ENCODE measurements at places on chromosomes 2 and 18. TPM values are rescaled to one million over a fixed set of nuclear protein-coding genes. Genes with fewer than 3 reads are reported as not detected.

MITD1 gene
- 26.5 TPM for total RNA-seq

HRH4 gene
- not detected for total RNA-seq

- DNase-seq, result no peak
Measured at GRCh38 chr18:32446780-32447179, 23.9 kb downstream of the GAREM1 start.

GRCh38 chr2:176826356-176826755 lies 386.2 kb upstream of the HNRNPA3 start:
- no peak for DNase-seq

- DNase-seq, result no peak
Measured at GRCh38 chr18:6370410-6370809, 44.3 kb downstream of the L3MBTL4 start.

DNA sequence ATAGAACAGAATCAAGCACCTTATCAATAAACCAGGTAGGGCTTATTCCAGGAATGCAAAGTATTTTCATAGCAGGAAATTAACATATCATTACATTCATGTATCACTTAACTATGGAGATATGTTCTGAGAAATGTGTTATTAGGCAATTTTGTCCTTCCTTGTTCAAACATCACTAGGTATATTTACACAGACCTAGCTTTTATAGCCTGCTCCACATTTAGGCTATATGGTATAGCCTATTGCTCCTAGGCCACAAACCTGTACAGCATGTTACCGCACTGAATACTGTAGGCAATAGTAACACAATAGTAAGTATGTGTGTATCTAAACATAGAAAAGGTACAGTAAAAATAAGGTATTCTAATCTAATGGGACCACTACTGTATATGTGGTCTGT lies 82.8 kb upstream of the KCTD1 start:
- DNase-seq, result no peak

GRCh38 chr2:224146356-224147160 lies 107.5 kb upstream of the SERPINE2 start:
- no peak for DNase-seq

DNA sequence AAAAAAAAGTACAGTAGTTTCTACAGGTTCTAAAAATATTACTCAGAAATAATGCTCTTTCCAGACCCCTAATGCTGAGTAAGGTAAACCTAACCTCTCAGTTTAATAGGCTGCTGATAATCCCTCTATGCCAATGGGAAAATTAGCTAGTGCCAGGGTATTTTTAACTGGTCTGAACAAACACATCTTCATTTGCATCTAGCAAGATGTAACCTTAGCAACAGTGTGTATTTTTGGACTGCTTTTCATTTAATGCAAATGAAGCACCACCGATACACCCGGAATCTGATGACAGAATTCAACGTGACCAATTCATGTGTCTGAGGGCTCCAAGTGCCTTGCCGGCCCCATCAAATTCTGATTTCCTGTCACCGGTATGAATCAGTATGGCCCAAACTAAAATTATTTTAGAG lies 47.4 kb upstream of the CYRIA start:
- no peak for DNase-seq

DNA sequence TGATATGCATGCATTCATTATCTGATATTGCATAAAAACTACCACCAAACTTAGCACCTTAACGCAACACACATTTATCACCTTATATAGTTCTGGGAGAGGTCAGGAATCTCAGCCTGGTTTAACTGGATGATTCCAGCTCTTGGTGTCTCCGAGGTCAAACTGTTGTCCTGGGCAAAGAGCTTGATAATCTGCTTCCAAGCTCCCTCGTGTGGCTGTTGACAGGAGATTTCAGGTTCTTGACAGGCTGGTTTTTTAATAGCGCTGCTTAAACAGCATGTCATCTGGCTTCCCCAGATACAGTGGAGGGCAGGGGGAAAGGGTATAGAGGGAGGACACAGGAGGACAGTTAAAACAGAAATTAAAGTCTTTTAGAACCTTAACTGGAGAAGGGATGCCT lies 785.0 kb downstream of the CNTNAP5 start:
- DNase-seq, result no peak

GRCh38 chr18:58396966-58397365 lies 231.9 kb downstream of the ALPK2 start:
- DNase-seq, result peak; percentile 64

DNA sequence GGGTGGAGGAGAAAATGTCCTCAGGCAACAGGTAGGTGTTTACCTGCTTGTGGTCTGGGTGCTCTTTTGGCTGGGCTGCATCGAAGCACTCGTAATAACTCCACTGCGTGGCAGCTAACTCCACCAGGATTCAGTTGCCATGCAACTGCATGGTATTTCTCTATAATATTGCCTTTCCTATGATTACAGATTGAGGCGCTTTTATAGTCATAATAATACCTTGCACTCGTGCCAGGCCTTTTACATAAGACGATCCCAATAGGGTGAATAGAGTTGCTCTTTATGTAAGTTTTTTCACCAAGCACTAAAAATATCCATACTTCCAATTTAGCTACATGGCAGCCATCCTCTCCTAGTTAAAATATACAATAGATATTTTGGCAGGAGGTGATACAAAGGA lies 19.7 kb upstream of the NYAP2 start:
- DNase-seq, result no peak
